ENCODE measurements at places on chromosomes 2 and 18.

DNA sequence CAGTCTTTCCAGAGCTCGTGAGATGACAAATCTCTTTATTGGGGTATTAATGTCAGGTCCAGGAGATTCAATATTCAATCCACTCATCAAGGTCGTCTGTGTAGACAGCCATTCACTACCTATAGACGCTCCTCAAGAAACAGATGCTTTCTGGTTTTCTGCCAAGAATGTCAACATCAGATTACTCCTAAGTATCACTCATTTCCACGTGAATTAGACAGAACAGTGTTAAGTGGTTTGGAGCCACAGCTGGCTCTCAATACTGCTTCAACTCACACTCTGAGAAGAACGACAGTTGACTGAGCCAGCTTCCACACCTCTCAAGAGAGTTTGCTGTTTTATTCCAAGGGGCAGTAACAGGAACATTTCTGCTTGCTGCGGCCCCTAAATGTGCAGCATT, 113.5 kb upstream of the NEDD4L start:
- no peak for DNase-seq

GRCh38 chr2:113084249-113085000, 16.7 kb downstream of the IL1F10 start:
- DNase-seq, result no peak

- DNase-seq, result no peak
Measured at GRCh38 chr2:145841973-145842372, 1322.1 kb upstream of the ZEB2 start.

DNA sequence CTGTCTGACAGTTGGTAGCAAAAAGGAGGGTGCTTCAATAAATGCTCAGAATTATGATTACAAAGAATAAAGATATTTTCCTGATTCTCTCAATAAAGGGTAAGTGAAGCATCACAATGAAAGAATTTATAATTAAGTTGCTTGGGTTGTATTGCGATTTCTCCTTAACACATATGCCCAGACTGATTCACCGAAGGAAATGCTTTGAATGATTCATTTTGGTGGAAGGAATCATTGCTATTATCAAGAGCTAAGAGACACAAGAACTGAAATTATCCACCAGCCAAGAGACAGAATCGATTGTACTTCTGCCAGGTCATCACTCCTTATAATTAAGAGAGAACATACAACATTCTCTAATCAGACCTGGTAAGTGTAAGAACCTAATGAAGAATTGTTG, 301.4 kb downstream of the NR4A2 start:
- DNase-seq, result no peak

GRCh38 chr2:40344364-40344763, 107.5 kb downstream of the SLC8A1 start:
- DNase-seq, result no peak

- DNase-seq, result no peak
Measured at GRCh38 chr2:232689152-232689910, 7.8 kb upstream of the GIGYF2 start.

GRCh38 chr18:43486462-43486861, 209.2 kb upstream of the SYT4 start:
- no peak for DNase-seq

DNA sequence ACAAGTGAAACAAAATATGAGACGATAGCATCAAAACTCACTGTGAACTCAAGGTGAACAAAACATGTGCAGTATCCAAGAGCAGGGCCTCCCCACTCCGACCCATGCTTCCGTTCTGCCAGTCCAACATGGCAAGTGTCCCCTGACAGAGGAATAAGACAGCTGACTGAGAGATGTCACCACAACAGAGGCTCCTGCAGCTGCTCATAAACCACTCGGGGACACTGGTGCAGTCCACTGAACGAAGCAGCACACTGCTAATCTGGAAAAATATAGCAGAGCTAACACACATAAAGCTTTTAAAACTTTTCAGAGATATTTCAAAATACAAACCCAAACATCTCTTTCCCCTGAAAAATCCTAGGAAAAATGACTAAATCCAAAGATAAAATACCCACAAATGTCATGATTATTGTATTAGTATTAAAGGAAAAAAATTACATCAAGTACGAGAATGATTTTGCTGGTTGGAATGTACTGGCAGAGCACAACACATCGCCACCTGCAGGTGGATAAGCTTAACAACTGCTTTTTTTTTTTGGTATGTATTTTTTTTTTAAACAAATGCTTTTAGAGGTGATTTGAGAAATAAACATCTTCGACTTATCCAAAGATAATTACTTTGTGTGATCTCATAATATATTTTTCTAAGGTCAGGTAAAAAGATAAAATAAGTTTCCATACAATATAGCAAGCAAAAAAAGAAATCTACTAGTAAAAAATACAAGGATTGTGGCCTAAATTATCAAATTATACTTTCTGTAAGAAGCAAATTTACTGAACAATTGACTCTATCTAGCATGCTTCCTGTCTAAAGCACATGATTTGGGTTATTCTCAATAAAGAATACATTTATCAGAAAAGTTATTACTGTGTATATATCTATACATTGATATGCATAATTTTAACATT, 18.6 kb downstream of the THADA start:
- no peak for DNase-seq

DNA sequence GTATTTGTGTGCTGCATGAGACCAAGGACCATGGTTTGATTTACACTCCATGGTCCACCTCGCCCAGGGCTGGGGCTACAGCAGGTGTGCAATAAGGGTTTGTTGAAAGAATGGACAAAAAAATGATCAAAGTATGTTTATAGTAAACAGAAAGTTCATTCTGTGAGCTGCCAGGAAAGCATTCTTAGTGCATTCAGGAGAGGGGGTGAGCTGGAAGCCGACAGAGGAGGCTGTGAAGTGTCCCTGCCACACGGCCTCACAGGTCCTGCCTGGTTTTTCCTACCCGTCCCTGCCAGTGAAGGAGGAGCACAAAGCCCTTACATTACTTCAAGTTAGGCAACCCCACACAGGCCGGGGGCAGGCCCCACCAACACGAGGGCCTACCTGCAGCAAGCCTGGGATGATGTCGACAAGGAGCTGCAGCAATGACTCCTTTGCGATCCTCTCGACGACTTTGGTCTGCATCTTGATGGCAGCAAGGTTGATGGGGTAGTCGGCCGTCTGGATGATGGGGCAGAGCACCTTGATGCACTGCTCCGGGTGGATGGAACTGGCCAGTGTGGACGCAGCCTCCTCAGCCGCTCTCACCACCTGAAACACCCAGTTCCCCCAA, 63.2 kb upstream of the TFCP2L1 start:
- no peak for DNase-seq

DNA sequence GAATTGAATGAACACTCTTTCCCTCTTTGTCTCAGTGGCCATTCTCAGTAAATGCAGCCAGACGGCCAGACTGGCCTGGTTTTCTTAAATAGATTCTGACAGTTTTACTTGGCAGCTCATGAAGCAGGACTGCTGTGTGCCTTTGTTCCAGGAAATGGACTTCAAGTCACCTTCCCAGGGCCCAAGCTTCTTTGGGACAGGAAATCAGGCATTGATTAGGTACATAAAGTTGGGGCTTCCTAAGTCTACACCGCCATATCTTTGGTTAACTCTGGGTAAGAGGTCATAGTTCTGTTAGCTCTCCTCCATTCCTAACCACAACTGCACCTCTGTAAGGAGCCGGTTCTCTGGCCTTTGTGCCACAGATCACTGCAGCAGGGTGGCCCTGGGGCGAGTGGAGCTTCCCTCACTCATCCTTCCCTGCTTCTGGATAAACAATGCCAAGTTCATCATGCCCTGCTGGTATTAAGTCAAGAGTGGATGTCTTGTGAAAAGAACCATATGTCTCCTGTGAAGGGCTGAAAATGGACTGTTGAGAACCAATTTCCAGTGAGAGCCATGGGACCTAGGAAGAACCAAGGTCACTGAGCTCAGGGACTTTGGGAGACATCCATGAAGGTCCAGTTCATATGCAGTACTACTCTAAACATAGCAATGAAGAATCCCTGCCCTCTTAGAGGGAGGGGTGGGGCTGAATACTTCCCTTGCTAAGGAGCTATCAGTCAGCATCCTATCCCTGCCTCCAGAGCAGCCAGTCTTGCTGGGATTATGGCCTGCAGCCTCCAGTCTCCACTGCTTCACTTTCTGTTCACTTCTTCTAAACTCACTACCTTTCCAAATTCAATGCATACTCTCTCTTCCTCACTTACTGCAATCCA, 122.6 kb upstream of the XPO1 start:
- no peak for DNase-seq

DNA sequence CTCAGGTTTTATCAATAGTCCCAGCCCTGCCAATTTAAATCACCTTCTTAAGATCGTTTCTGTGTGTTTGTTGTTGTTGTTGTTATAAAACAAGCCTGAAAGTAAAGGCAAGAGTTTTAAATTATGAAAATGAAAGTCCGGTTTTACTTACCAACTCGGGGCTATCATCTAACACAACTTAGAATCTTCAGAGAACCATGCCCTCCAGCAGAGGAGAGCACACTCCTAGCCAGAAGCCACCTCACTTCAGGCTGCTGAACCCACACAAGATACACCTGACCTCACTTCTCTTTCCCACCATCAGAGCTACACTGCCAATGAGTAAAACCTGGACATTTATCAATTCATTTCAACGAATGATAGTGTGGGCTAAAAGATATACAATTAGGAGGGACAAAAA, 335.2 kb downstream of the IRS1 start:
- no peak for DNase-seq

- no peak for DNase-seq
Measured at GRCh38 chr2:207897541-207898353, 127.6 kb downstream of the PLEKHM3 start.

DNA sequence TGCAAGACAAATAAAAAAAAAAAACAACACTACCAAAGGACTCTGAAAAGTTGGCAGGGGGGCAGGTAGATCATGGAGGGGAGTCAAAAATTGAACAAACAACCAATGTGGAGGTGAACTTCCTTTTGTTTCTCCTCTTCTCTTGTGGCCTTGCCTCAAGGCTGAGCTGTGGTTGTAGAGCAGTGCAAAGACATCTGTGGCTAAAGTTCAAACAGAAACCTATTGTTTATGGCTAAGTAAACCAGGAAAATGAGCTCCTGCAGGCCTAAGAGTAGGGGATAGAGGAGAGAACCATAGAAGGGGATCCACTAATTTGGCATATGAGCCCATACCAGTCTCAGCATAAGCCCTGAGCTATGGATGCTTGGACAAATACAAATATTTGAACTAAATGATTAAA, 40.2 kb upstream of the EGR4 start:
- no peak for DNase-seq

- DNase-seq, result no peak
Measured at GRCh38 chr18:79926715-79927606, 24.5 kb downstream of the SLC66A2 start.

DNA sequence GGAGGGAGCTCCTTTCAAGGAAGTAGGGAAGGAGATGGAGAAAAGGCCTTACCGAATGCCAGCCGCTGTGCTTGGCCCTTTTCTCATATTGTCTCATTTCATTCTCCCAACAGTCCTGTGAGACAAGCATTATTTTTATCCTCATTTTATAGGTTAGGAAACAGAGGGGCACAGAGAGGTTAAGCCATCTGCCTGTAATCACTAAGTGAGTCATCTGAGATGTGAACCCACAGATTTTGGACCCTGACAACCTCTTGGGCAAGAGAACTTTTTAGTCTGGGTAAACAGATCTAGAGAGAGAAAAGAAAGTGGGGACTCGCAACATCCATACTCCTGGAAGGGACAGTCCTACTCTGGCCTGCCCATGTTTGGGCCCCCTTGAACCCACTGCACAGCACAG, 91.7 kb upstream of the LCLAT1 start:
- DNase-seq, result no peak

GRCh38 chr2:237951878-237952277, 14.9 kb upstream of the UBE2F start:
- no peak for DNase-seq

DNA sequence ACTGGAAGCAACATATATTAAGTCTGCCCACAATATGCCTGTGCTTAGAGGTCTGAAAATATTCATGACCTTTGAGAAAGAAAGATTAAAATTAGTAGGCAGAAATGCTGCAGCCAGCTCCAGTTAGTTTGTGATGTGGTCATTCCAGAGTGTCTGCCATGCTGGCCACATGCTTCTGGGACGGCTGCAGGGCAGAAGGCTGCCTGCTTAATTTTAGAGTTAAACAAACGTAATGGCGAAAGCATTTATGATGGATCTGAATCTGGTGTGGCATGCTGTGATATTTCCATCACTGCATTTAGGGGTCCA, 95.4 kb downstream of the FHOD3 start:
- no peak for DNase-seq

GRCh38 chr2:166419616-166419934, 43.8 kb upstream of the SCN9A start:
- no peak for DNase-seq

- no peak for DNase-seq
Measured at GRCh38 chr18:74390900-74391299, 66.2 kb downstream of the DIPK1C start.

DNA sequence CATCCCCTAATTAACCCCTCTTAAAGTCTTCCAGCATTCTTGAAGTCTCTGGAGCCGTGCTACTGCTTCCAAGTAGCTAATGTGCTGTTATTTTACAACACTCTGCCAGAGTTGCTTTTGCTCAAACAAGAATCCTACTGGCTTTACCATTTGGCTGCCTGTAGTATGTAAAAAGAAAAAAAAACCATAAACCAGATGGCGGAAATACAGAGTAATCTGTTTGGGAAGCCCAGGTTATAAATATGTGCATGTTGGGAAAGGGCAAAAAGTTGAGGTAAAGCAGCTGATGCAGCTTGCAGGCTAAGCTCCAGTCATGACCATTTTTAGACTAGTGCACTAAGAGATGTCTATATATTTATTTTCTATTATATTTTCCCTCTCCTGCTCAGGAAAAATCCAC, 313.2 kb upstream of the ETAA1 start:
- no peak for DNase-seq

Data from Panc1 (cell line).